ENCODE measurements at places on chromosomes 1 and 21.

DNA sequence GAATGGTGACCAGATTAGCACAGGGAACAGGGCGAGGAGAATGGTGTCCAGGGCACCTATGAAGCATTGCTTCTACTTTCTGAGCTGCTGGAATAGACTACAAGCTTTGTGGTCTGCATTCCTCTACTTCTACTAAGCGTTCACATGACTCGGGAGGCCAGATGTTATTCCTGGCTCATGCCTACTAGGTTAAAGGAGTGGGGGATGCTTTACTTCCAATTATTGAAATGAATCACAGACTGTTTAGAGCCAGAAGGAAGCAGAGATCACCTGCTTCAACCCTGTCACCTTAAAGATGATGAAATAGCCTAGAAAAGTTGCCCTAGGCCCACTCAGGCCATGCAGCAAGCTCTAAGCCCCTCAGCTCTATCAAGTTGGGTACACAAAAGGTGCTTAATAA lies 633.5 kb downstream of the KIF26B start:
- no peak for DNase-seq

DNA sequence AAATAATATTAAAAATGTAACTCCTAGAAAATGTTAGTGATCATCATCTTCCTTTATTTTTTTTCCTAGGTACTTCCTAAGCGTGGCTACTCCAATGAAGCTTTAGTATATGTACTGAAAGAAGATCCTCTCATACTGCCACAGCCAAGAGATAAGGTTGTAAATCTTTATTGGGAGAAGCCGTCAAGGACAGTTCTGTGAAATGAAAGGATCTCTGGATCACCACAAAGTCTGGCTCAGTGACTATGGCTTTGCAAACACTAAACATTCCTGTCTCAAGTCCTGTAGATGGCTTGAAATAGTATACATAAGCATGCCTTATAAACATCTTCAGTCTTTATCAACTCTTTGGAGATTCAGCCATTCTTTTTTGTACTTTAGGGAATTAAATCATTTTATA lies 61.2 kb upstream of the DPH5 start:
- no peak for DNase-seq

DNA sequence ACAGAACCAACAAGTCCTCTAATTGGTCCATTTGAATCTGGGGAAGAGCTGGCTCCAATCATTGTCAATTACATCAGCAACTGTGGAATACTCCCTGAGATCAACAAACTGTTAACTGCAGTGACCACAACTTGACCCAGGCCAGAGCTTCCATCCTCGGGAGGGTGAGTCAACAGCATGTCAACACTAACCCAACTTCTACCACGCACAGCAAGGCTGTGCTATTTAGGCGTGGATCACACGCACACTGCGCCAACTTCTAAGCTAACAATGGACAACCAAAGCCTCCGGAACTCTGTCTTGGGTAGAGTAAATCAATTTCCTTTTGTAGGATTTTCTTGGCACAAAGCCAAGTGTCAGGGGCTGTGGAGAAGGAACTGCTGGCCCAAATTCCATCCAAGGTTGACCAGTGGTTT lies 30.4 kb downstream of the APP start:
- DNase-seq = no peak

GRCh38 chr1:30332116-30333094 lies 391.0 kb downstream of the MATN1 start:
- DNase-seq = no peak

GRCh38 chr1:17587693-17588047 lies 48.2 kb downstream of the ARHGEF10L start:
- DNase-seq = no peak

GRCh38 chr1:12435639-12436344 lies 182.2 kb downstream of the DHRS3 start:
- no peak for DNase-seq

DNA sequence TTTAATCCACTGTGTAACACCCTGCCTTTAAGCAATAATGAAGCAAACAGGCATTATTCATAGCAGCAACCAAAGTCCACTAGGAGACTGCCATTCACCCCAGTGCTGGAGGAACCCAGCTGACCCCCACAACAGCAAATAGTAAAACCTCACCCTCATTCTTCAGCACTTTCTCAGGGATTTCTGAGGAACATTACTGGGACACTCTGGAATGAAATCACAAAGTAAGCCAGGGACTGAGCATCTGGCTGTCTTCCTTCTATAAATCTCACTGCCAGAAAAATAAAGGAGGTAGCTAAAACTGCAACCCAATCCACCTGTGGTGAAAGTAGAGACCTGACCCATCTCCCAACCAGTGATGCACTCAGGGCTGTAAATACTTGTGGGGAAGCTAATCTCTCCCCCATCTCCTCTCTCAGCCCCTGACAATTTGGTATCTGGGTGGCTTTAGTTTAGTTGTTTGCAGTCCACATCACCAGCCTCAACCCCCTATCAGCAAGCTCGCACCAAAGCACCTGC lies 47.1 kb downstream of the COL6A1 start:
- DNase-seq = no peak

DNA sequence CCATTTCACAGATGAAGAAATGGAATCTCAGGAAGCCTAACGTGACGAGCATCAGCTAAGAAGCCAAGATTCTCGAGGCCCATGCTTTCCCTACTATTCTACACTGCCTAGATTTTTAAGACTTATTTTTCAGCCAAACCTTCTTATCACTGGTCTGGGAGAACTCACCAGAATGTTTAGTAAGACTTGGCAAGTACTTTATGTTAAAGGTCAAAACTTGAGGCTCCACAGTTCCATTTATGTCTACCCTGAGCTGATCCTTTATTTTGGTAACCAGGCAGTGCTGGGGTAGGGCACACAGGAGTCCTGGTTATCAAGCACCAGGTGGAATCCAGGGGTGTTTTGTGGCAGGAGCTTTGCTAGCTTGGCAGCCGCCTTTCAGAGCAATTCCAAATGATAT lies 16.8 kb downstream of the PLXNA2 start:
- no peak for DNase-seq

DNA sequence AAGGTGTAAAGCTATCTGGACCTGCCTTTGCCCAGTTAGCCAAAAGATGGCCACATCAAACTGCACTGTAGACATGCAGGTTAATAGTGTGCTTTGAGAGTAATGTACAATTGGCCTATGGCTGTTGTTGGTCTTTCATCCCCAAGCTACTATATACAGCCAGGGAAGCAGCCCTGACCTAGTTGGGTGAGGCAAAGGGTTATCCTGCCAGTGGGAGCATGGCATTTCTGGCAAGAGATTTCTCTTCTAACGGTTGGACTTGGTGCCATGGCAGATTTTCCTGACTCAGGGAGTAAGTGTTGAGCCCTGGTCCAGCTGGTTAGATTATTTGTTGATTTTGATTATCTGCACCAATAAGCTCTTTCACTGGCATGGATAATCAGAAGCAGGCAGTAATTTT lies 119.8 kb downstream of the SDCCAG8 start:
- no peak for DNase-seq

DNA sequence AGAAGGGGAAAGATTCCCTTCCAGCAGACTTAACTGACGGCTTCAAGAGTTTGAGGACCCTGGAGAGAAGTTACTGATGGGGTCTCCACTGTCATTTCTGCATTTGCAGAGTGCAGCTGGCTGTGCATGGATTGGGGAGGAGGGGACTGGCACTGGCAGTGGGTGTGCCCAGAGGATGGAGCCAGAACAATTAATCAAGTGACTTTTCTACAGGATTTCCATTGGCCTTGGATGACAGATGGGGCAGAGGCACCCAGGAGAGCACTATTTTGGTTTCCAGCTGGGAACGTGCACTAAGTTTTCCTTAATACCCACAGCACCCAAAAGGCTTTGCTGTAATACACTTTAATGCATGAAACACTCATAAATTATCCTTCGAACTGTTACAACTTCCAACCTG lies 1.3 kb downstream of the NGF start:
- no peak for DNase-seq

- no peak for DNase-seq
Observed at GRCh38 chr21:42465008-42465802, 30.8 kb downstream of the RSPH1 start.

- DNase-seq = no peak
Observed at GRCh38 chr1:88662723-88663122, 21.4 kb upstream of the PKN2 start.

DNA sequence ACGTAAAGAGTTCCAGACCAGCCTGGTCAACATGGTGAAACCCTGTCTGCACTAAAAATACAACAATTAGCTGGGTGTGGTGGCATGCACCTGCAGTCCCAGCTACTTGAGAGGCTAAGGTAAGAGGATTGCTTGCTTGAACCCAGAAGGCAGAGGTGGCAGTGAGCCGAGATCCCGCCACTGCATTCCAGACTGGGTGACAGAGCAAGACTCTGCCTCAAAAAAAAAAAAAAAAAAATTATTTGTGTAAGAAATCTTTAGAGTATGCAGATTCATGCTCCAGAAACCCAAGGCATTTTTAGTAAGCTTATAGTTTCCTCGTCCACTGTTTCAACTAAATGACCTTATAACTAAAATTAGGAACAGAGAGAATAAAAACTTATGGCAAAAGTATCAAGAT lies 51.3 kb downstream of the ABL2 start:
- no peak for DNase-seq

- no peak for DNase-seq
Observed at GRCh38 chr21:31420988-31421387, 76.9 kb upstream of the TIAM1 start.

- no peak for DNase-seq
Observed at GRCh38 chr21:42251654-42252324, 32.8 kb downstream of the ABCG1 start.

DNA sequence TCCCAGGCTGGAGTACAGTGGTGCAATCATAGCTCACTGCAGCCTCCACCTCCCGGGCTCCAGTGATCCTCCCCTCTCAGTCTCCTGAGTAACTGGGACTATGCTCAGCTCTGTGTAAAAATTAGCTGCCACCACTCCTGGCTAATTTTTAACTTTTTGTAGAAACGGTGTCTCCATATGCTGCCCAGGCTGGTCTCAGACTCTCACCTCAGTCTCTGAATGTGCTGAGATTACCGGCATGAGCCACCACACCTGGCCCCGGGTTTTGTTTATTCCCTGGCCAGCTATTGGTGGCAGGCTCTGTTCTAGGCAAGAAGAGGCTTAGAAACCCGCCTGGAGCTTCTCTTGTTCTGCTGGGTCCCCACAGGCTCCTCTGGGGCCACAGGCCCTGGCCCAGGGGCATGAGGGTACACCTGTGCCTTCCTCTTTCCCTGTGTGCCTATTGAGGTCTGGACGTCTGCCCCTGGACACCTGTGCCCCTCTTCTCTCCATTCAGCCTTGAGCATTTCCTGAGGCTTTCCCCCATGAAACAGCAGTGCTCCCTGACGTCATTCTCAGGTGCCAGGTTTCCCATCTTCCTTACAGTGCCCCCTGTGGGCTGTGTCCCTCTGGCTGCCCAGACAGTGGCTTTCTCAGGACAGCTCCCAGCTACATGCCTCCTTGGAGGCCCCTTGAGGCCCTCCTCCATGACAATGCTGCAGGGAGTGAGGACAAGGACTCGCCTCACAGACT lies 57.5 kb downstream of the PCP4 start:
- DNase-seq = no peak

DNA sequence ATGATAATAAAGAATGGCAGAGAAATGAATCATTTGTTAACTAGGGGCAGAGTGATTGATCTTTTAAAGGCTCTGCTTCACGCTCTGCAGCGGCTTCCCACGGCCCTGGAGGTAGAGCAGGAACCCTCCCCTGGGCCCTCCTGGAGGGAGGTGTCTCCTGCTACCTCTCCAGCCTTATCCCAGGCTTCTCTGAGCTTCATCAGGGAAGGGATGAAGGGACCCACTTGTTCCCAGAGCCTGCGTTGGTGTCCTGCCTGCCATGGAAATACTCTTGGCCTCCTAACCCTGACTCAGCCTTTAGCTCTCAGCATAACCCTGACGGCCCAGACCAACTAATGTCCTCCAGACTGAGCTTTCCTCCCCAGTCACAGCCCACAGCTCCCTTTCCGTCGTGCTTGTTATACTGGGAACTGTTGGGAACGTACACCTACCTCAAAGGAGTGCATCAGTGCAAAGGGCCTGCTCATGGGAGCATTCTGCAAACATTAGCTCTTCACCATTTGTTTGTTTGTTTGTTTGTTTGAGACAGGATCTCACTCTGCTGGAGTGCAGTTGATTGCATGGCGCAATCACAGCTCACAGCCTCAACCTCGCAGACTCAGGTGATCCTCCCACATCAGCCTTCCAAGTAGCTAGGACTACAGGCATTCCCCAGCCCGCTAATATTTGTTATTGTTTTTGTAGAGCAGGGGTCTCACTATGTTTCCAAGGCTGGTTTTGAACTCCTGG lies 17.4 kb upstream of the HNRNPU start:
- no peak for DNase-seq

GRCh38 chr21:24594082-24594481 lies 1013.2 kb downstream of the MRPL39 start:
- no peak for DNase-seq

GRCh38 chr1:30327370-30328099 lies 395.9 kb downstream of the MATN1 start:
- no peak for DNase-seq

DNA sequence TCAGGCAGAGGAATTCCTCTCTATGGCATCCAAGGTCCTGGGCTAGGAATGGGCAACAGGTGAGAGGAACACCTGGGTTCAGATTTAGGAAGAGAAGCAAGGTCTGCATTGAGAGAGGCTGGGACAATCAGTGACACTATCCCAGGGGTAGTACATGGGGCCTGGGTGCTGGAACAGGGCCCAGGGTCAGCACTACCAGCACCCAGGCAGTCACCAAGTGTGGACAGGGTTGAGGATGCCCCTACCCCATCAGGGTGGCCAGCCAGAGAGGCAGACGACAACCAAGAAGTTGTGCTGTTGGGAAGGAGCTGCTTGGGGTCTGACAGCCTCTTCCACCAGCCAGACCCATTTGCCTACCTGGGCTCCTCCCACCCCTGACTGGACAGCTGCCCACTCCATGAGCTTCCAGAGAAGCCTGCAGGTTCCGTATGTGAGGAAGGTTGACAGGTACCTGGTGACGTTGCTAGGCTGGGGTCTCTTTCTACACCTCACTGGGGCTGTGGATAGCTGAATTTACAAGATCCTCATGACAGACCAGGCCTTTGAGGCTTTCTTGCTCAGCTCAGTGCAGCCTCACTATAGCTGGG lies 13.9 kb downstream of the CYP4A11 start:
- no peak for DNase-seq

DNA sequence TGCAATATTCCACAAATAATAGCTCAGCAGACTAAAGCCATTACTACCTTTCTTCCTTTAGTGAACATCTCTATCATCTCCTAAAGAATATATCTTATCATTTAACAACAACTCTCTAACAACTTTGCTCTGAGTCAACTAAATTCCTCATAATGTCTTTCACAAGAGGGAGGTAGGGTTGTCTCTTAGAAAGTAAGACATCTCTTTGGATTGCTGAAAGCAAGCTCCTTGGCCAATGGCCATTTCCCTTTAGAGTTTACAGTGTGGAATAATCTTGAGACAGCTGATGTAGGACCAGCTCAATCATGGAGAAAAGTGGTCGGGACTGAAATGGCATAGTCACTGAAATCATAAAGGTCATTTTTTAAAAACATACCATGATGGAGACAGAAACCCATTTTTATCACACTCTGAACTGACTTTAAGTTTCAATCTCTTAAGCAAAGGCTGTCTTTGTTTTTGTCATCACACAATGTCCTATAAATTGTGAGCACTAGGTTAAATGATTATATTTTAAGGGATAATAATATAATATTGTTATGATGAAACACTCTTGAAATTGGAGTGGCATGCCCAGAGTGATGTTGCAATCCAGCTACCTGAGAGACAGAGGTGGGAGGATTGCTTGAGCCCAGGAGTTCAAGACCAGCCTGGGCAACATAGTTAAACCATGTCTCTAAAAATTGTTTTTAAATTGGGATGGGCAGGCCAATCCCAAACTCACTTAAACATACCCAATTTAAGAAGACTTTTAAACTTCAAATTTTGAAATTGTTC lies 91.1 kb downstream of the SLC44A5 start:
- DNase-seq = no peak

GRCh38 chr1:168772428-168773060 lies 43.5 kb upstream of the DPT start:
- DNase-seq = no peak
